ENCODE measurements at places on chromosomes 7 and 10.
A peak's percentile ranks its signal among the peaks of the same experiment; 100 is the strongest.

GRCh38 chr7:141287936-141288335 lies 214.1 kb downstream of the TMEM178B start:
- no peak for DNase-seq

- no peak for DNase-seq
Observed at GRCh38 chr10:61465901-61466632, 12.9 kb upstream of the TMEM26 start.

DNA sequence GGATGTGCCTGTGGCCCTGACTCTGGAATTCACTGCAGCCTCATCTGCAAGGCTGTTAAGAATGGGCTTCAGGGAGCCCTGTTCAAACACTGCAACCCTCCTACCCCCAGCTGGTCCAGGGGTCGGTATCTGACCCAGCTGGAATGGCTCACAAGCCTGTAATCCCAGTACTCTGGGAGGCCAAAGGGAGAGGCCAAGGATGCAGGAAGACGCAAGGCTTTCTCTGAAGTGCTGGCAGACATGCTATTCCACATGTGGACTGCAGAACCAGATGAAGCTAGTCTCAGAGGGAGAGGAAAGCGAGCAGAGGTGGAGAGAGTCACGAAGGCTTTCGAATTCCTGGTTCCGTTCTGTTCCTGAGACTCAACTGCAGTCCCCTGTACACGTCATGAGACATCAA lies 45.0 kb downstream of the ESYT2 start:
- DNase-seq = no peak

GRCh38 chr7:83778073-83778443 lies 129.1 kb upstream of the SEMA3E start:
- DNase-seq = no peak

GRCh38 chr7:17411922-17412321 lies 113.5 kb downstream of the AHR start:
- no peak for DNase-seq

GRCh38 chr7:92806496-92806895 lies 29.9 kb downstream of the CDK6 start:
- DNase-seq = peak; percentile 66

DNA sequence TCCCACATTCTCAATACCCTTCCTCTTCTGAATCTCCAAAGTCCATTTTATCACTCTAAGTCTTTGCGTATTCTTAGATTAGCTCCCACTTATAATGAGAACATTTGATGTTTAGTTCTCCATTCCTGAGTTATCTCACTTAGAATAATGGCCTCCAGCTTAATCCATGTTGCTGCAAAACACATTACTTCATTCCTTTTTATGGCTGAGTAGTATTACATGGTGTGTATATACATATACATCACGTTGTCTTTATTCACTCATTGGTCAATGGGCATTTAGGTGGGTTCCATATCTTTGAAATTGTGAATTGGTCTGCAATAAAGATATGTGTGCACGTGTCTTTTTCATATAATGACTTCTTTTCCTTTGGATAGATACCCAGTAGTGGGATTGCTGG lies 32.3 kb downstream of the GPR22 start:
- no peak for DNase-seq

- DNase-seq = no peak
Observed at GRCh38 chr7:32670110-32671025, 175.1 kb downstream of the AVL9 start.

DNA sequence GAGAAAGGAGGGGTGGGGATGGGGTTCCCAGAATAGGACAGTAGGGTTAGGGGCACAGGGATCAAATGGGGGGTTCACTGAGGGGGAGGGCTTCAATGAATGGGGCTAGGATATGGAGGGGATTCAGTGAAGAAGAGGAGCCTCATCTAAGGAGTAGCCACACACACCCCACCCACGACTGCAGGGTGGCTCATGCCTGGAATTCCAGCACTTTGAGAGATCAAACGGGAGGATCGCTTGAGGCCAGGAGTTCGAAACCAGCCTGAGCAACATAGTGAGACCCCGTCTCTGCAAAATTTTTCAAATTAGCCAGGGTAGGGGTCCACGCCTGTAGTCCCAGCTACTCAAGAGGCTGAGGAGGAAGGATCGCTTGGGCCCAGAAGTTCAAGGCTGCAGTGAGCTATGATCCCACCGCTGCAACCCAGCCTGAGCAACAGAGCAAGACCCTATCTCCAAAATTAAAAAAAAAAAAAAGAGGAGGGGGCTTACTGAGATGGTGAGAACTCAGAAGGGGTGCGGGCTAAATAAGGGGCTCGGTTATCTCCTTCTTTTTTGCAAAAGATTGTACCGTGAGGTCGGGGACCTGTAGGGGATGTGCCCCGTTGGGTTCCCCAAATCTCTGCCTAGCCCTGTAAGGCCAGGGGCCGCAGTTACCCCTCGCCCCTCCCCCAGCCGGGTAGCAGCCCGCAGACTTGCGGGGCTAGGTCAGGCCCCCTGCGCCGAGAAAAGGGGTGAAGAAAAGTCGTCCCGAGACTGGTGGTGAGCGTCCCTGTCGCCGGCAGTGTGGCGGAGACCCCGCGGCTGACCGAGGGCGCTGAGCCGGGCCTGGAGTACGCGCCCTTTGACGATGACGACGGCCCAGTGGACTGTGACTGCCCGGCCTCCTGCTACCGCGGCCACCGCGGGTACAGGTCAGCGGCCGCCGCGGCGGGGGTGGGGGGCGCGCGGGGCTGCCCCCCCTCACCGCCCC lies 43.1 kb upstream of the HSPB1 start:
- no peak for DNase-seq

DNA sequence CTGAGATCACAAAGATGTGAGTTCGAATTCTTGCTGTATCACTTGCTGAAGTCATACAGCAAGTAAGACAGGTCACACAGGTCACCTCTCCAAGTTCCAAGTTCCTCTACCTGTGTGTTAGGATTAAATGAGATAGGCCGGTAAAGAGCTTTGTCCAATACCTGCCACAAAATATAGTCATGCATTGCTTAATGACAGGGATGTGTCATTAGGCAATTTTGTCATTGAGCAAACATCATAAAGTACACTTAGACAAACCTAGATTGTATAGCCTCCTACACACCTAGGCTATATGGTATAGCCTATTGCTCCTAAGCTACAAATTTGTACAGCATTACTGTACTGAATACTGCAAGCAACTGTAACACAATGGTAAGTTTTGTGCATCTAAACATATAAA lies 469.4 kb downstream of the KCNMA1 start:
- DNase-seq = no peak

- no peak for DNase-seq
Observed at GRCh38 chr7:153408360-153409335, 643.5 kb upstream of the DPP6 start.

DNA sequence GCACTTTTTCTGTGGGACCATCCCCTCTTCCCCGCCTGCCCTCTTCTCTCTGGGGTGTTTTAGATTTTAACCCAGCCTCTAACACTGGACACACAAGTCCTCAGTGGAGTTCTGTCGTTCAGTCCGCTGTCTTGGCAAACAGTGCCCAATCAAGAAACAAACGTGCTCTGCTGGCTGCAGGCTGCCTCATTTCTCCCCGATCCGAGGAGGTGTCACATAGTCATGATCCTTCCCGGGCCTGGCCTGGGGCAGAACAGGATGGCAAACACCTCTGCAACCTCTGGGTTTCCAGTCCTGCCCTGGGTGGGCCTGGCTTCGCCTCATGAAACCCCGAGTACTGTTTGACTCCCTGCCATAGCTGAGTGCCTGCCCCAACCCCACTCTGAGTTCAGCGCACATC lies 110.9 kb upstream of the INSYN2A start:
- DNase-seq = no peak

GRCh38 chr7:43465581-43466554 lies 117.0 kb upstream of the STK17A start:
- no peak for DNase-seq

GRCh38 chr7:33674804-33675411 lies 230.4 kb upstream of the BMPER start:
- no peak for DNase-seq

Data from RWPE1 (cell line).